CD4-positive, alpha-beta T cell treated with Interleukin-1 beta for 1 hour (primary cell): ENCODE measurements at places on chromosomes 2 and 18.

DNA sequence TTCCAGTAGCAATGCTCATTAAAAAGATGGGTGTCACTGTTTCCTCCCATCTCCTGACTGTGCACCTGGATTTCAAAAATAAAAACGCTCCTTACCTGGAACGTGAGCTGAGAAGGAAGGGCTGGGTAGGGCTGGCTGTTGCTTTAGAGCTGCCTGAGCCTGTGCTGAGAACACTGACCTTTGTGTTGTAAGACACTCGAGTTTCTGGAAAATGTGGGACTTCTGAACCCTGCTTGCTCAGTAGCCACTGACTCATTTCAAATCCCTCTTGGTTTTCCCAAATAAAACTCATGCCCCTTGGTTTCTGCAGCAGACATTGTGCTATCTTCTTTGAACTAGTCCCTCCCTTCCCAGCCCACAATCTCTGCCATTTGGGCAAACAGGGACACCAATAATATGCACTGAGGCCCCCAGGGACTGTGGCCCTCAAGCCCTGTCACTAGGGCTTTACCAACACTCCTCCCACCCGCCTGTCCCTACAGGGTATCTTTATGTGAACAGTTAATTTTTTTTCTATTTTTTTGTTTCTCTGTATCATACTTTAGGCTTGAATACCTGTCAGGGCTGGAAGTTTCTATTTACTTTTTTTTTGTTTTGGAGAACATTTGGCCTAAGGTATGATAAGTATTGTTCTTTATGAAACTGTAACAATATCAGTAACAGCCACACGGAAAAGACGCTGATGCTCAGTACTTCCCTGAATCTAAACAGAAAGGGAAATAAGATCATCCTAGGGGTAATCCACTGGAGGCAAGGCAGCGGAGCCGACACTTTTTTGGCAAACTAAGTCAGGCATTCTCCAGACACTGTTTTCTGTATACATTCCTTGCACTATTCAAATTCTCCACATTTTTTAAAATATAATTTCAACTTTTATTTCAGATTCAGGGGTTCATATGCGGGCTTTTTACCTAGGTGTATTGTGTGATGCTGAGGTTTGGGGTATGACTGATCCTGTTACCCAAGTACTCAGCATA lies 280.2 kb downstream of the STK39 start:
- no peak for DNase-seq

GRCh38 chr2:20540587-20541293 lies 93.9 kb downstream of the RHOB start:
- DNase-seq, result no peak

DNA sequence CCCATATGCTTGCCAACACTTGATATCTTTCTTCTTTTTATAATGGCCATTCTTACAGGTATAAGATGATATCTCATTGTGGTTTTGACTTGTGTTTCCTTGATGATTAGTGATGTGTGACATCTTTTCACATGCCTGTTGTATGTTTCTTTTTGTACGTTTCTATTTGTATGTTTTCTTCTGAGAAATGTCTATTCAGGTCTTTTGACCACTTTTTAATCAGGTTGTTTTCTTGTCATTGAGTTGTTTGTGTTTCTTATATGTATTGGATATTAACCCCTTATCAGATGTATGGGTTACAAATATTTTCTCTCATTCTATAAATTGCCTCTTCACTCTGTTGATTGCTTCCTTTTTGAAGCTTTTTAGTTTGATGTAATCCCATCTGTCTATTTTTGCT lies 42.4 kb downstream of the ABCB11 start:
- DNase-seq, result no peak

GRCh38 chr2:234156326-234156725 lies 105.8 kb downstream of the SPP2 start:
- no peak for DNase-seq

DNA sequence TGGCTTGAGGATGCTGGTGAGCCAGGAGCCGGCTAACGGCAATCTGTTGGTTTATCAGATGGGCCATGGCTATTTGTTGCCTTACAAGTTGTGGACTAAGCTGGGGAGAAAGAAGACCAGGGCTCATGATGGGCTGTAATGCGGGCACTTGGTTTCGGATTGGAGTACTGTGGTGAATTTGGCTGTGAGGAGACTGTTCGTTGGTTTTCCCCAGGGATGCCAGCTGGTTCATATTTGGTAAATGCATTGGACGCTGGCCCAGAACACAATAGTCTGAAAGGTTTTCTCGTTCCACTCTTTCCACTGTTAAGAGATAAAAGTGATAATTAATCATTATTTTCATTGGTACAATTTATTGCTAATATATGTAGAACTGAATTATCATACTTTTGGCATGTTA lies 108.9 kb downstream of the SATB2 start:
- DNase-seq, result no peak

DNA sequence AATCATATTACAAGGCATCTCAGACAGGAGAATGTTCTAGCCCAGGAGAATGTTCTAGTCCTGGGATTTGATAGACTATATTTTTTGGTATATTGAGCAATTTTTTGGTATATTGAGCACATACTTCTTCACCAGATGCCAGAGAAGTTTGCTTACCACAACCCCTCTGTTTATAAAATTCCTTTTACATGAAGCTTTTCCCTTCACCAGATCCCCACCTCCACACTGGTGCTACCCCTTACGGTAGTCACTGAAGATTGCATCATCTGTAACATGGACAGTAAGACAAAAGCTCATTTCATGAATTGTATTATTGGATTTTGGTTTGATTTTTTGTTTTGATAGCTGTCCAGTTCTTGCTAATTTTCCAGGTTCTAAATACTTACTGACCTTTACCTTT lies 7.2 kb upstream of the HNMT start:
- DNase-seq, result no peak

- DNase-seq, result no peak
Measured at GRCh38 chr2:66318009-66318561, 116.8 kb upstream of the MEIS1 start.

DNA sequence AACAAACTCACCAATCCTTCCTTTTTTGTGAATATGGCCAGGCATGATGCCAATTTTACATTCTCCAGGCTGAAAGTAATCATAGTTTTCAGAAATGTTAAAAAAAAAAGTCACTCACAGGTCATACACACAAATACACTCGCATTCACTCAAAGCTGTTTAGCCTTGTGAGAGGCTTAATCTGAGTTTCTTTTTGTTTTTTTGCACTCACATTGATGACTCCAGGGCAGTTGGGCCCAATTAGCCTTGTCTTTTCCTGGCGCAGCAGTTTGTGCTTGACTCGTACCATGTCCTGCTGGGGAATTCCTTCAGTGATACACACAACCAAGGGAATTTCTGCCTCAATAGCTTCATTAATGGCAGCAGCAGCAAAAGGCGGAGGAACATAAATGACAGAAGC lies 18.0 kb downstream of the SUCLG1 start:
- DNase-seq, result no peak

- no peak for DNase-seq
Measured at GRCh38 chr2:236799391-236800026, 229.9 kb downstream of the ACKR3 start.

DNA sequence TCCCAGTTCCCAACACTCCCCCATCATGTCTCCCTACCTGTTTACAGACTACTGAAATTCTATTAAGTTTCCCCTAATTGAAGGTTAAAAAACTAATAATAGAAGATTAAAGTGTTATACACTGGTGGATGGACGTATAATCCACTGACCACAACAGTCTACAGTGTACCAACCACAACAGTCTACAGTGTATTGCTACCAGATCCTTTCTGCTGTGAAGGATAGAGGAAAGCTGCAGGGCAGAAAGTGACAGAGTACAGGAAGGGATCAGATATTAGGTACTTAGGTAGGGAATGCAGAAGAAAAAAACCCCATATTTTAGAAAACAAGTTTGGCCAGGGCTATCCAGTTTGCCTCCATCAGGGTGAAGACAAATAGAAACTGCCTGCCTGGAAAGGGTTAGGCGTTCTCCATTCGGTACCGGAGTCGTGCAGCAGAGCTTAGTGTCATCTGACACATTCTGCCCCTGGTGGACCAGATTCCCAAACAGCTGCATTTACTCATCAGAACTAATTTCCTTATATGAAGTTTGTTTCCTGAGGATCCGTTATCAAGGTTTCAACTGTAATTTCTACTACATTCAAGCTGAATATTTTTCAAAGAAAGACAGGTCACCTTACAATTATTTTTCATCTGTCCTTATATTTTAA lies 49.9 kb downstream of the KLF7 start:
- no peak for DNase-seq

DNA sequence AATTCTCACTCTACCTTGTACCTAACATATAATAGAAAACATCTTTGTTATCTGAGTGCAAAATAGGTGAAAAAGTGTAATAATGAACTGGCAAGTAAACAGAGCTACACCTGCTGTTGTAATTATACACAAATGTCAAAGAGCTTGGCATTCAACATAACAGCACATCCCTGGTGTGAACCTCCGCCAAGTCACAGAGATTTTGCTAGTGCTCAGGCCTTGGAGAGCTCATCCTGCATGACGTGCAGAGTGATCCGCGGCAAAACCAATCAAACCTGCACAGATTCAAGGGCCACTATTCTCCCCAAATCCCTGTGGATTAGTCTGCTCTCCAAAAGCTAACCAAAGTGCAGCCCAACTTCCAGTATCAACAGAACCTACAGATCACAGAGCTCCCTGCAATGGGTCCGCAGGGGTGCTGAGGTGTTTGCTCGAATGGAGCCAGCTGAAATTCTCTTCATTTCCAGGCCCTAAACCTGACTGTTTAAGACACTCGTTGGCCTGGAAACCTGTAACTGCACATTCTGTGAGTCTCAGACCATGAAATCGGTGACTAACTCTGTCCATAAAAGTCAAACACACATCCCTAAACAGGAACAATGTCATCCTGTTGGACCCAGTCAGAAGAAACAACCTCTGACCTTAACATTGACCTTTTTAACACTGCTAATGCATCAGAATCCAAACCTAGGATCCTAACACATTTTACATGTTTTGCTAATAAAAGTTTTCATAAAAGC lies 111.8 kb downstream of the EPB41L3 start:
- no peak for DNase-seq

GRCh38 chr18:65091744-65092329 lies 659.0 kb upstream of the CDH7 start:
- no peak for DNase-seq

DNA sequence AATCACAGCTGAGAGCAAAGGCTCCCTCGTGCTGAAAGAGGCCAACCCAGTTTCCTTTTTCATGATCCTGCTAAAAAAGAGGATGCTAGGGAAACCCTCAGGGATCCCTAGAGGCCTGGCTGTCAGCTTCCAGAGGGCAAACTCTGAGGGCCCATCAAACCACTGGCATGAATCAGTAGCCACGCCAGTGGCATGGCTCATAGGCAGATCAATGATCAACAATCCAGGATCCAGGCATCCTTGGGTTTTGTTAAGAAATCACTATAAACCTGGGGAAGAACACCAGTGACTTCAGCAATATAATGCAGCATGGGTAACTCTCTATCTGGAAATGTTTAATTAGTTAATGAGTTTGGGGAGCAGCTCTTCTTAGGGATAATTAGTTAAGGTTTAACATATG lies 286.5 kb downstream of the C1D start:
- no peak for DNase-seq

DNA sequence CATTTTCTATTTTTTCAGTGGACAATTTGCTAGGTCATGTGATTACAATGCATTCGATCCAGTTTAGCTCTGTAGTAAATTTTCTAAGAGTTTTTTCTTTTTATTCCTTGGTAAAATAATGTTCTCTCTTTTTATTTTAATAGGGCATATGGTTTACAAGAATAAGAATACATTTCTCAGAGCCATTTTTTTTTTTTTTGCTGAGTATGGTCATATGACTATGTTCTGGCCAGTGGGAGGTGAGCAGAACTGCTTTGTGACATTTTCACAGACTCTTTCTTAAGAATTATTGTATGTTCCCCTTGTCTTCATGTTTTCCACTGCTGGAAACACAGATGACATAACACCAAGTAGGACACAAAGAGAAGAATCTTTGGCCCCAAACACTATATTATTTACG lies 626.6 kb upstream of the FSHR start:
- DNase-seq, result no peak

DNA sequence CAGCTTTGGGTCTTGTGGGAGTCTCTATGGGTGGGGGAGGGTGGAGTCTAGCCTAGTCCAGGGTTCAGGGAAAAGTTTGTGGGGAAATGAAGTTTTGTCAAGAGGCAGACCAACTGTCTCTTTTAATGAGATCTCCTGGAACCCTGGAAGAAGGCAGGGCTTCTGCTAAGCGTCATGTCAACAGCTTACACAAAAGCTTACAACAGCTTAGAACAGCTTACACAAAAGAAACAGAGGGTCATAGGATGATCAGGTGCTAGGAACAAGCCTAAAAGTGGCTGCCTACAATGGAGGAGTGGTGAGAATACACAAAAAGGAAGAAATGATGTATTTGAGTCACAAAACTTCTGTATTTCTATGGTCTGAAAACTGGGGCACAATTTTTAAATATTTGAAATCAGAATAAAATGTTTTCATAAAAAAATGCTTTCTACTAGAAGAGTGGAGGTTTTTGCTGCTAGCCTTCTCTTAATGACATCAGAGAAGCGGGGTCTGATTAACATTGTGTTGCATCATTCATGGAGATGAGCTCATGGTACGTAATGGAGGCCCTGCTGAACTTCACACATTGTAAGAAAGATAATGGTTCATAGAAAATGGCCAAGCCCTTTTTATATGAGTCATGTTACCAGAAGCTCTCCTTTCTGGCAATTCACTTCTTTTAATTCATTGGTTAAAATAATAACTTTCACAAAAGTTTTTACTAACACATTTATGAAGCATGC lies 351.0 kb downstream of the PIK3C3 start:
- DNase-seq, result no peak

- DNase-seq, result no peak
Measured at GRCh38 chr2:20177556-20178248, 47.2 kb downstream of the SDC1 start.

DNA sequence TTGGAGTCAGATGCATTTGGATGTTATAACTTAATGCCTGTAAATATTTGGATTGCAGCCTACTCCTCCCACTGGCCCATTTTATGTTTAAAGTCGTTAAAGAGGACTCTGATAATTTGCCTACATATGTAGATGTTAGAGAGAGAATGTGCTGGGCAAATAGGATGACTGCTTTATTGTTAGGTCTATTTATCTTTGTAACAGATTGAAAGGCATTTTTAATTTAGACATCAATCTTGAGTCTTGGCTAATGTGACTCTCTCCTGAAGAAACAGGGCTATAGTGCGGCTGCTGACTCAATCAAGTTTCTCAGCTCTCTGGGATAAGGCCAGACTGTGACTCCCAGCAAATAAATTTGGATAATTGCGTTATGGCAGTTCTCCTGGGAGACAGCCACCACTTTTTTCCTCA lies 1101.4 kb downstream of the CBLN2 start:
- DNase-seq, result no peak

- no peak for DNase-seq
Measured at GRCh38 chr2:188788621-188789020, 185.6 kb upstream of the COL3A1 start.

GRCh38 chr2:33391529-33392255 lies 84.8 kb upstream of the RASGRP3 start:
- DNase-seq, result no peak

DNA sequence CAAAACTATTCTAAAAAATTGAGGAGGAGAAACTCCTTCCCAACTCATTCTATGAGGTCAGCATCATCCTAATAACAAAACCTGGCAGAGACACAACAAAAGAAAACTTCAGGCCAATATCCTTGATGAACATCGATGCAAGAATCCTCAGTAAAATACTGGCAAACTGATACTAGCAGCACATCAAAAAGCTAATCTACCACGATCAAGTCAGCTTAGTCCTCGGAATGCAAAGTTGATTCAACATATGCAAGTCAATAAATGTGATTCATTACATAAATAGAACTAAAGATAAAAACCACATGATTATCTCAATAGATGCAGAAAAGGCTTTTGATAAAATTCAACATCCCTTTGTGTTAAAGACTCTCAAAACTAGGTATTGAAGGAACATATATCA lies 63.1 kb downstream of the EHBP1 start:
- no peak for DNase-seq
